ENCODE measurements at places on chromosomes 11 and 22.

GRCh38 chr22:48715511-48715910 is 1112.2 kb downstream of the BRD1 start:
- DNase-seq = no peak

- DNase-seq = no peak
Observed at GRCh38 chr11:122045181-122045586, 70.8 kb downstream of the BLID start.

DNA sequence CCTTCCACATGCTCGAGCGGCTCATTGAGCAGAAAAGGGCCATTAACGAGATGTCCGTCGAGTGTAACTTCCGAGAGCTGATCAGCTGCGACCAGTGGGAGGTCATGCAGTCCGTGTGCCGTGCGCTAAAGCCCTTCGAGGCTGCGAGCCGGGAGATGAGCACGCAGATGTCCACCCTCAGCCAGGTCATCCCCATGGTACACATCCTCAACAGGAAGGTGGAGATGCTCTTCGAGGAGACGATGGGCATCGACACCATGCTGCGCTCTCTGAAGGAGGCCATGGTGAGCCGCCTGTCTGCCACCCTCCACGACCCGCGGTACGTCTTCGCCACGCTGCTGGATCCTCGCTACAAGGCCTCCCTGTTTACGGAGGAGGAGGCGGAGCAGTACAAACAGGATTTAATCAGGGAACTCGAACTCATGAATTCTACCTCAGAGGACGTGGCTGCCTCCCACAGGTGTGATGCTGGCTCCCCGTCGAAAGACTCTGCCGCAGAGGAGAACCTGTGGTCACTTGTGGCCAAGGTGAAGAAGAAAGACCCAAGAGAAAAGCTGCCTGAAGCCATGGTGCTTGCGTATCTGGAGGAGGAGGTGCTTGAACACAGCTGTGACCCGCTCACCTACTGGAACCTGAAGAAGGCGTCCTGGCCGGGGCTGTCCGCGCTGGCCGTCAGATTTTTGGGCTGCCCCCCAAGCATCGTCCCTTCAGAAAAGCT is 31.7 kb downstream of the ALG12 start:
- DNase-seq = no peak

- no peak for DNase-seq
Observed at GRCh38 chr11:22044126-22044525, 148.8 kb upstream of the ANO5 start.

DNA sequence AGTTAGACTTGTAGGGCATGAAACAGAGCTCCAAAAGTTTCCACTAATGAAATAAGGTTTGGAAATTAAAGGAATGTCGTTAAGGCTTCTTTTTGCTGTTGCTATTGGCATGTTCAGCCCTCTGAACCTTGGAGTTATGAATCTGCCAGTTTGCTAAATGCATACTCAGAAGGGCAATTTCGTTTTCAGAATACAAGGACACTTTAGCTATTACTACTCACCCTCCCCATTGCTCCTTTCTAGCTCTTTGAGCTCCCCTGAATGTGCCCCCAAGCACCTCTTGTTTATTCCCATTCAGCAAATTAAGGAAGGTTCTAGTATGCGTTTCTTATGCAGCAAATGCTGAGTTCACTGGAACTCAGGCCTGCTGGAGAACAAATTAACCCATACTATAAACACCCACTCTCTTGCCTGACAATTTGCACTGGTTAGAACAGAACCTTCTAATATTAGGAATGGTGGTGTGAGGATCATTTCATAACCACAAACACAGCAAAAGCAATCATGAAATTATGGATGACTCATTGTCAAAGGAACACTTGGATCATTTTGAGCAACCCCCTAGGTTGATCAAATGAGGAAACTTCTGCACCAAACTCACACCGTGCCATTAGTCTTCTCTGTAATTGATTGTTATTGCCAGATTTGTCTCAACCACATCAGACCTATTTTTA is 26.2 kb upstream of the LIN7C start:
- DNase-seq = no peak

GRCh38 chr11:76159303-76159937 is 46.9 kb downstream of the WNT11 start:
- no peak for DNase-seq

- DNase-seq = no peak
Observed at GRCh38 chr11:102283116-102283485, 34.2 kb upstream of the BIRC3 start.

- DNase-seq = no peak
Observed at GRCh38 chr11:66071381-66071801, 1.3 kb downstream of the PACS1 start.

DNA sequence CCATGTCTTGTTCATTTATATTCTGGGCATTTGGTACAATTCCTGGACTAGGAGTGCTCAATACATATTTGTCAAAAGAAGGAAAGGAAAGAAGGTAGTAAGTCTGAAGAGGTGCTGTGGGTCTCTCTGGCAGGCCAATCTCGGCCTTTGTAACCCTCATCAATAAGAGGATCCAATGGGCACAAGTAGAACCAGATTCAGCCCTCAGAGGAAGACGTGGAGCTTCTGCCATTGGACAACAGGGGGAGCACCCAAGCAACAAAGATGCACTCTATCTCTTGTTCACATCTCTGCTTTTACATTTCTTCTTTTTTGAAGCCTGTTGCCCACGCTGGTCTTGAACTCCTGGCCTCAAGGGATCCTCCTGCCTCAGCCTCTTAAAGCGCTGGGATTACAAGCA is 2.2 kb upstream of the VPS11 start:
- DNase-seq = no peak

GRCh38 chr11:45089251-45089650 is 57.2 kb upstream of the PRDM11 start:
- no peak for DNase-seq

DNA sequence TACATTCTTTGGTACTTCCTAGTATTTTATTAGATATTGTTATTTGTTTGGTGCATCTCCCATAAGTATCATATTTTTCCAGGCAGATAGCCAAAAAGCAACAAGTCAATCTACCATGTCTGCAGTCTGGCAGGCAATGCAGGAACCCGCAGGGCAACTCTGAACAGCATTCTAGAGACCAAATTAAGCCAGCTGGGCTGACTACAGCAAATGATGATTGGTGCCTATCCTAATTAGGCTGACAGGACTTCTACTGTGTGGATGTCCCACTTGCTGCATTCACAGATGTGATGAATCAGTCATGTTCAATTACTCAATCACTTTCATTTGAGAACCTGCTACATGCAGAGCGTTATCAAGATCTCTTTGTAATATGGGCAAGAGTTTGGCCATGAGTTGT is 40.3 kb upstream of the AMOTL1 start:
- no peak for DNase-seq

- DNase-seq = no peak
Observed at GRCh38 chr11:79458709-79459108, 17.9 kb upstream of the TENM4 start.

DNA sequence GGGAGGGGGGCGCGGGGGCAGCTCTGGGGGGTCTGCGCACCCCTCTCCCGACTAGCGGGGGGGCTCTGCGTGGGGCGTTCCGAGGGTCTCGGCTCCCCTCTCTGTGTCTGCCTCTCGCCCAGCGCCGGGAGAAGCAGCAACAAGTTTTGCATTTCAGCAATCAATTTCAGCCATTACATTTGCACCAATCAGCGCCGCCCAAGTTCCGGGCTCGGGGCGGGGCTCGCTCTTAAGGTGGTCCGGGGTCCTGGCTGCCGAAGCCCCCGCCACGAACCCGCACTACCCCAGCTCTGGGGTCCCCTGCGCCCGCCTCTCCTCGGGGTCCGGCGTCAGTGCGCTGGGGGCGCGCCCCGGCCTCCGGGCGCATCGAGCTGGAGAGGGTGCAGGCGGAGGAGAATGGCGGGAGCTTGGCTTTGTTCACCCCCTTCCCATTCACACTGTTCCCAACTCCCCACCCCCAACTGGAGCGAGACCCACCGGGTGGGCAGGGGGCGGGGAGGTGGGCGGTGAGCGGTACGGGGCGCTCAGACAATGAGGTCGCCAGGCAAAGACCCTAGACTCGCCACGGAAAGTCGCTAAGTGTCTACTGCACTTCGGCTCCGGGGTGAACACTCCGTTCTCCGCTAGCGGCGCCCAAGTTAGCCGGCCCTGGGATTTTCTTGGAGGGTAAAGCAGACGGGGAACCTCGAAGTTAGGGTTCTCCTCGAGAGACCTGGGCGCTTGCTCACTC is at the start of gene MN1:
Gene MN1, minus strand, starts transcription at position 141 of the 730 bp plus-strand sequence. CDS start 1,213 bp downstream, outside the sequence.
- DNase-seq = no peak

GRCh38 chr11:20647976-20648565 is 21.3 kb upstream of the NELL1 start:
- DNase-seq = no peak

GRCh38 chr22:29661336-29661735 is 57.9 kb downstream of the NF2 start:
- no peak for DNase-seq

DNA sequence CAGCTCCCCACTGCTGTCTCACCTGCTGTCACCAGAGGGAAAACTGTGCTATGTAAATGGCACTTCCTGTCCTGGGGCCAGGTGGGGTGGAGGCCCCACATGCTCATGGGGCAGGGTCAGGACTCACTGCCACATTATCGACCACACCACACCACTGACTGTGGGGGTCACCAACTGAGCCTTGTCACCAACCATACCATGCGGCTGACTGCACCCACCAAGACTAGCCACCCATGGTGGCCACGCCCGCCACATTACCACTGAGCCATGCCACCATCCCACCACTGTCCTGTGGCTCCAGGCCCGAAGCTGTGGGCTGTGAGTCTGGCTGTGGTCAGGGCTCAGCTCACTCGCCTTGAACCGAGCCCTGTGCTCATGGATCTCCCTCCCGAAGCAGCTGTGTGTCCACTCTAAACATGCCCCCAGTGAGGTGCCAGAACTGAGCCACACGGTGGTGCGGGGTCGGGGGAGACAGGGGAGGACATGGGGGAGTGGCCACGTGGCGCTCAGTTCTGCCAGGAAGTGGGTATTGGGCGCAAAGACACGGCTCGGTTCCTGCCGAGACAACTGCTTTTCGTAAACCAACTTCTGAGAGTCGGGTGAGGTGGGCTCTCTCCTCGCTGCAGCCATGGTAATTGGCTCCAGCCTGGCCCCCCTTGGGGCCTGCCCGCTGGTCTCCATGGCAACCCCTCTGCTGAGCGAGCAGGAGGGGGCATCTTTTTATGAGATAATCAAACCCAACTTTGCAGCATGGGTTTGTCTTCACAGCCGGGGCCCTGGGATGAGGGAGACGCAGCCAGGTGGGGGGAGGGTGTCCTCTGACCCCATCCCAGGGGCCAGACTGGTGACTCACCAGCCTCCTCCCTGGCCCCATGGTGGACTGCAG is 23.2 kb downstream of the RTN4R start:
- DNase-seq = peak; percentile 31

DNA sequence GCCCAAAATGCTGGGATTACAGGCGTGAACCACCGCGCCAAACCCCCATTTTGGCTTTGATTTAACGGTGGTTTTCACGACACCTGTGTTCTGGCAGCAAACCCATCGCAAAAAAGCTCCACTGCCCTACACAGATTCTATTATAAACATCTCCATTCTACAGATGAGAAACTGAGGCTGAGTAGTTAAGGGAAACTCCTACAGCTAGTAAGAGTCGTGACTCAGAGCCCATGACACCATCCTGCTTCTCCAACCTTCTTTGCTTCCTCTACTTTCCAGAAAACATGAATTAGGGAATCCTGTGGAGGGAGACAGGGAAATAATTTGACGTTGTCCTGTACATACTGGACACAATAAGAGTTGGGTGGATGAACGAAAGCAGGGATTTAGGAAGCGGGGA is 429 bp upstream of the SNX15 start:
- DNase-seq = no peak

- DNase-seq = no peak
Observed at GRCh38 chr11:117855186-117855845, 21.1 kb downstream of the FXYD6 start.

DNA sequence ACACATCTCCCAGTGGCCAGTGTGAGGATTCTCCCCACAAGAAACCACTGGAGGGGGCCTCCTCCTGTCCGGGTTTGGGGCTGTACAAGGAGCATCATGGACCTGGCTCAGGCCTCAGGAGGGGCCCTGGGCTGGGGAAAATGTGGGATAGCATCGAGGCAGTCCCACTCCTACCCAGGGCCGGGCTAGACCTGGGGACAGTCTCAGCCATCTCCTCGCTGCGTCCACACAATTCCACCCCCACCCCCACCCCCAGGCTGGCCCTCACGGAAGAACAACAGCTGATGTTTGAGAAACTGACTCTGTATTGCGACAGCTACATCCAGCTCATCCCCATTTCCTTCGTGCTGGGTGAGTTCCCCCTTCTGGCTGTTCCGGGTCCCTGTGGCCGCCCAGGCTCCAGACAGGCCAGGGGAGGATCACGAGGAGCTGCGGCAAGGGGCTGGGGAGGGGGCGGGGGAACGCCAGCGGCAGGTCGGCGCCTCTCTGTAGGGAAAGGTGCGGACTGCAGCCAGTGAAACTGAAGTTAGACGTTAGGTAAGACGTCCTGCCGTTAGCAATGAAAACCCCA is 4.8 kb downstream of the BEST1 start:
- no peak for DNase-seq

GRCh38 chr11:36425561-36426081 is 84.5 kb downstream of the TRAF6 start:
- DNase-seq = no peak

DNA sequence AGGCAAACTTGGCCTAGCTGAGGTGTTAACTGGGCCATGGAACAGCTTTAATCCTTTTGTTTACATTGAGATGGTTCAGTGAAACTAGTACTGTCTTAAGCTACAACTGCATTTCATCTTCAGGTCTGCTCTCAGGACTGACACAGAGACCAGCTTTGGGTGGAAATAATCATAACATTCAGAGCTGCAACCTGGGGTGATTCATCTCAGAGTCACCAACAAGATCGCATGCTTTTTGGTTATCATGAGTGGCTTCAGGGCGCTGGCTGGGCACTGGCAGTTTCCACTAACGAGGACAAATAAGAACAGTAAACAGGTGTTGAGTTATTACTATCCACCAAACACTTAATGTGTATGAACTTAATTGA is 60.9 kb upstream of the PAX6 start:
- DNase-seq = no peak

GRCh38 chr11:90818196-90818745 is 595.4 kb upstream of the CHORDC1 start:
- DNase-seq = no peak

- DNase-seq = no peak
Observed at GRCh38 chr11:47406896-47407745, 1.3 kb upstream of the SLC39A13 start.

DNA sequence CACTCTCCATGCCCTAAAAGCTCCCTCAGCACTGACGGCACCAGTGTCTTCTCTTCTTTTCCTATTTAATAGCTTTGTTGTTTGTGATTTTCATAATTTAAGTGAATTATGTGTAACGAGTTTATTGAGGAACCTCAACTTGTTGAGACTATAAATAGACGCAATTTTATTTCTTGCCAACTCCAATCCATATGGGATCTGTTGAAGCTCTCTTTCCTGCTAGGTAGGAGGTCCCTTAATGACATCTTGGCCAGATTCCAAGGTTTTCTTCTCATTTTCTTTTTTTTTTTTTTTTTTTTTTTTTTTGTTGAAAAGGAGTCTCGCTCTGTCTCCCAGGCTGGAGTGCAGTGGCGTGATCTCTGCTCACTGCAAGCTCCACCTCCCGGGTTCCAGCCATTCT is 14.2 kb downstream of the RTL6 start:
- DNase-seq = no peak

Measured in stimulated activated CD8-positive, alpha-beta memory T cell treated with anti-CD3 and anti-CD28 coated beads, Interleukin-4, amount 100 ng/mL, for 1 hour (primary cell).